ENCODE measurements at places on chromosomes 5 and 9.

- no peak for DNase-seq
Observed at GRCh38 chr5:163193886-163194285, 243.5 kb upstream of the CCNG1 start.

GRCh38 chr5:38999037-38999436 is 75.2 kb downstream of the RICTOR start:
- no peak for DNase-seq

- DNase-seq: no peak
Observed at GRCh38 chr9:81370650-81371049, 318.7 kb downstream of the TLE1 start.

GRCh38 chr5:119743927-119744326 is 114.6 kb downstream of the FAM170A start:
- no peak for DNase-seq

GRCh38 chr5:74369173-74369572 is 271.4 kb downstream of the ENC1 start:
- DNase-seq: no peak

- DNase-seq: no peak
Observed at GRCh38 chr5:137997726-137998213, 35.1 kb downstream of the FAM13B start.

- peak; percentile 65 for DNase-seq
Observed at GRCh38 chr9:132768932-132769905, 99.0 kb downstream of the GTF3C4 start.

DNA sequence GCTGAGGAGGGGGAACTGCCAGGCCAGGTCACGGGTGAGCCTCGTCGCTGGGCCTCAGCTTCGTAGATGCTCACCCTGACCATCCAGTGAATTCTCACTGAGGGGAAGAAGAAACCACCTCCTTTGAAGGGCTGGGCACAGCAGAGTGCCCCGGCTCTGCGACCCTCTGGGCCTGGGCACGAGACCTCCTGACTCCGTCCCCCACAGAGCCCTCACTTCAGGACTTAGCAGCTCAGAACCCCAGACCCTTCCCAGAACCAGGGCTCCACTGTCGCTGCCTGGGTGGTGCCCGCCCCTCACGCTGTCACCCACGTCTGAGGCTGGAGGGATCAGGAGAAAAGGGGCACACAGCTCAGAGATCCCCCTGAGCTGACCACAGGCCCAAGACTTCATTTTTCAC is 34.3 kb upstream of the TMEM250 start:
- no peak for DNase-seq

DNA sequence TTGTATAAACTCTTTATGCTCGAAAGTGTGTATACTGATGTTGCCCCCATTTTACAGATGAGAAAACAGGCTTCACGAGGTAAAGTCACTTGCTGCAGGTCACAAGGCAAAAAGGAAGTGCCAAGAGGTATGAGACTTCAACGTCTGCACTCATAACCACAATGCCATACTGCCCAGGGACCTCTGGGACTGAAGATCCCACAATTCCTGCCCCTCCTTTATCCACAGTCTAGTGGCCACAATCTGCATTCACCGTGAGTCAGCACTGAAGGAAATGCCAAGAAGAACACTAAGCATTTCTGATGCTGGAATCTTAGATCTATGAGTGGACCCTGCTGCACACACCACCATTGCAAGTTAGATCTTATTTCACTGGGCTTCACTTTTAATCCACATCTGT is 37.3 kb downstream of the MED27 start:
- DNase-seq: peak; percentile 78
